Substantia nigra (tissue), 51 donors: ENCODE measurements at places on chromosomes 3 and 15.

- no peak for DNase-seq
Measured at GRCh38 chr3:62835554-62836236, 39.5 kb downstream of the CADPS start.

DNA sequence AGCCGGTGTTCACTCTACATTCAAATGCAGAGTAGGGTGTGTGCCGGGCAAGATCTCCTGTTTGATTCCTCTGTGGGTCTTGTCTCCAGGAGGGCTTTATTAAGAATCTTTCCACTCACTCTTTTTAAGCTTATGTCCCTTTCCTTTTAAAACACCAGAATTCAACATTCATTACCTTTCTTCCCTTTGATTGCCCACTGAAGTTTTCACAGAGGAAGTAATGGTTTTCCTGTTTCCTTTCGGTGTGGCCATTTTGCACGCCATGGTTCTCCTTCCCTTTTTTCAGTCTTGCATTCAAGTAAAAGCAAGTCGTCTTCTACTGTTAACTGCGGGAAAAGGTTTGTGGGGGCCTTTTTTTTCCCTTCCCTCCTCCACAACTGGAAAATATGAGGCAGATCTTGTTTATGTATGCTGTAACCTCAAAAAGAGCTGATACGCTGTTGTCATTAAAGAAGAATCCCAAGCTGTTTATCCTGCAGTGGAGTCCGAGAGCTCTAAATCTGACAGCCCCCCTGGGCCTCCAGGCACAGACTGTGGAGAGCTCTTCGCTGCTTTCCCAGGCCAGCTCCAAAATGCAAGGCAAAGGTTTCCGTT lies 40.5 kb downstream of the FILIP1L start:
- no peak for DNase-seq

DNA sequence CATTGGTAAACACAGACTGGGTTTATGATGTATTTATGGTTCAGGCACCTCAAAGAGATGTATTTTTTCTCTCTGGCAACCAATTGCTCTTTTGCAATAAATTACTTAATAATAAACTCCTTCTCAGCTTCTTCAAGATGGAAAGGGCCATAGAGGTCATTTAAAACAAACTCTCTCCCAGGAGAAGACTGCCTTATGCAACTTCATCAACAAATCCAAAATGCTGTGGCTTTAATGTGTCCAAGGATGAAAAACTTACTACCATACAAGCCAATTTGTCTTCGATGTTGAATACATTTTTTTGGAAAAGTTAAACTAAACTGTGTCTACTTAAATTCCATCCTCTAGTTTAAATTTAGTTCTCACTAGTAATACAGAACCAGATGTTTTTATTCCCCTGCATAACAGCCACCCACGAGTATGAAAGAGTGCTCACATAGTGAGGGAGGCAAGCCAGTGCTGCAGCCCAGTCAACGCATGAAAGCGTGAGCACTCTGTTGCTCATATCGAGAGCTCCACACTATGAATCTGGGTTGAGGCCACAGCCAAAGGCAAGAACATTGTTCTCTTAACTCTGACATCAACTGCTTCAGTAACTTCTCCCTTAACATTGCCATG lies 761.3 kb upstream of the GRM7 start:
- no peak for DNase-seq

- DNase-seq, result no peak
Measured at GRCh38 chr3:87033205-87033604, 42.3 kb upstream of the VGLL3 start.

GRCh38 chr3:128168836-128169235 lies 15.6 kb downstream of the EEFSEC start:
- DNase-seq, result no peak

- no peak for DNase-seq
Measured at GRCh38 chr3:38634111-38634510, 15.4 kb downstream of the SCN5A start.

DNA sequence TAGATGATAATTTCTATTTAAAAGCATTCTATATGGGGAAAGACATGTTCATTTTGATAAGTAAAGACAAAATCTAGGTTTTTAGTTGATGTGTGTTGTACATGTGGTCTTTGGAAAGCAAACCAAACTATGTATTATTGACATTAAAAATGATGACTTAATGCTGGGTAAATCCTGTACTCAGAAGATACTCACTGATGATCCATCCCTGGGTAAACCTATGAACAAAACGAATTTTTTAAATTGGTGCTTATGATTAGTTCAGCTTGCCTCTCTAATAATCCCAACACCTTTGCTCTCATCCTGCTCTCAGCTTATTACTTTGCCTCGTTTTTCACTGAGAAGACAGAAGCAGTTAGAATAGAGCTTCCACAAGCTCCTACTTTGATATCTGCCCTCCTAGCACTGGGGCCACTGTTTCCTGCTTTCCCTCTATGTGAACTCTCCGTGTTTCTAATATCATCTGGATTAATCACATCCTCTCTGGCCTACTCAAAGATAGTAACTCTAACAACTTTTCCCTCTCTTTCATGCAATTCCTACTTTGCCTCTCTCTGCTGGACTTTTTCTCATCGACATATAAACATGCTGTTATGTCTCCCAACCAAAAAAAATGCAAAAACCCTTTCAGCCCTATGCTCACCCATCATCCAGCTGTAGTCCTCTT lies 29.3 kb downstream of the RARRES1 start:
- DNase-seq, result no peak

DNA sequence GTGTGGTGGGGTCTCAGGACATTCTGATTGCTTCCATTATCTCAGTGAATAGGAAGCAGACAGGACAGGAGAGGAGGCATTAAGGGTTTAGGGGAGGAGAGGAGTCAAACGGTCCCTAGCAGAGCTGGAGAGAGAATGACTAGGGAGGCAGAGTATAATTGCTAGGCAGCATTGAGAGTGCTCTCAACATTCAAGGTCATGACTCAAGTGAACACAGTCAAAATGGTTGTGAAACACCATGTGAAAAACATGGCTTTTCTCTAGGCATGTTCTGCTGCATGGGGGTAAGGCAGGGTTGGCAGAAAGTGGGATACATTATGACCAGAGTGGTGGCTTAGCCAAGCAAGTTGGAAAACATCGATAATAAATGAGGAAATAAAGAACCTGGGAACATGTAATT lies 19.5 kb upstream of the HRH1 start:
- DNase-seq, result no peak

DNA sequence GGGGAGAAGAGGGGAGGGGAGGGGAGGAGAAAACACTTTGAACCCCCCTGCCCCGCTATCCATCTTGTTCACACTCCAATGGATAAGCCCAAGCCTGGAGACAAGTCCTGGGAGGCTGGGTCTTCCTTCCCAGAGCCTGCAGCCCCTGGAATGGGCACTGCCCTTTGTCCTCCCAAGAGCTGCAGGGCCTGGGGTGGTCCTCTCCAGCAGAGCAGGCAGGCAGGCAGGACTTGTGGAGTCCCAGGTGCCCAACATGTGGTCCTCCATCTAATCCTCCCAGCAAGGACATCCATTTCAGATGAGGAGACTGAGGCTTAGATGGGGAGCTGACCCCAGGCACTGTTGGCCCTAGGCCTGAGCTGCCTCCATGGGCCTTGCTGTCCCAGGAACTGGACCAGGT lies 10.4 kb upstream of the MESP2 start:
- DNase-seq, result no peak

DNA sequence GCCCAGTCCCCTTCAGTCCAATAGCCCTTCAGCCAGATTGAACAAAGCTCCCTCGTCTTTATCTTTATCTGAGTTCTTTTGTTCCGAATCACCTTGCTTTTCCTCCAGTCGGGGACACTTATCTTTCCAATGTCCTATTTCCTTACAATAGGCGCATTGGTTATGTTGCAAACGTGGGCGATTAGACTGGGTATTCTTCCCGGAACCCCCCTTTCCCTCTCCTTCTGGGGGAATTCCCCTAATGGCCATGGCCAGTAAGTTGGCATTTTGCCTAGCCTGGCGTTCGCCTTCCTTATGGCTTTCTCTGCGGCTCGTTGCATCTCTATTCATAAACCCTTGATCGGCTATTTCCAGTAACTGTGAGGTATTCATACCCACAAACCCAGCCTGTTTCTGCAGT lies 82.2 kb upstream of the VEPH1 start:
- no peak for DNase-seq
